Urothelium cell line (cell line): ENCODE measurements at places on chromosomes 3 and 15.

DNA sequence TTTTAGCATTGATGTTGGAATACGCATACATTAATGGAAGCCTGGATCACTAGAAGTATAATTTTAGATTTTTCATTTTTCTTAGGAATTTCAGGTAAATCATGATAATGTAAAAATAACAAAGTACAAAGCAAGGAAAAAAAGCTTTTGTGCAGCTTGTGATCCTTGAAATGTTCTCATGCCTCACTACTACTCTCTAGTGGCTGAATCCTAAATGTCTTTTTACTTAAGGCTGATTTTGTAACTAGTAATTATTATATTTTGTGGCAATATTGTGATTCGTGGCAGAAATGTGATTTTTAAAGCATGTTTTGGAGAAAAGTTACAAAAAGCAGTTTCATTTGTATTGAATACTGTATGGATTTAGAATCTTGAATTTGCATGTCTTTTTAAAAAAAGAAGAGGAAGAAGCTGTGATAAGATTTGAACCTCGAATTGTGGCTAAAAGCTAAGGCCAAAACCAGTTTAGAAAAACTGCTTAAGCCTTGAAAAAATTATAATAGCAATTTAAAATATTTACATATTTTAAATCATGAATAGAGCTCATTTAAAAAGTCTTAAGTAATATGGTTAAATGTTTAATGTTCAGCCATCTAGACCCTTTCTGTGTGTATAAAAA, 39.0 kb downstream of the U2SURP start:
- DNase-seq = peak; percentile 2

DNA sequence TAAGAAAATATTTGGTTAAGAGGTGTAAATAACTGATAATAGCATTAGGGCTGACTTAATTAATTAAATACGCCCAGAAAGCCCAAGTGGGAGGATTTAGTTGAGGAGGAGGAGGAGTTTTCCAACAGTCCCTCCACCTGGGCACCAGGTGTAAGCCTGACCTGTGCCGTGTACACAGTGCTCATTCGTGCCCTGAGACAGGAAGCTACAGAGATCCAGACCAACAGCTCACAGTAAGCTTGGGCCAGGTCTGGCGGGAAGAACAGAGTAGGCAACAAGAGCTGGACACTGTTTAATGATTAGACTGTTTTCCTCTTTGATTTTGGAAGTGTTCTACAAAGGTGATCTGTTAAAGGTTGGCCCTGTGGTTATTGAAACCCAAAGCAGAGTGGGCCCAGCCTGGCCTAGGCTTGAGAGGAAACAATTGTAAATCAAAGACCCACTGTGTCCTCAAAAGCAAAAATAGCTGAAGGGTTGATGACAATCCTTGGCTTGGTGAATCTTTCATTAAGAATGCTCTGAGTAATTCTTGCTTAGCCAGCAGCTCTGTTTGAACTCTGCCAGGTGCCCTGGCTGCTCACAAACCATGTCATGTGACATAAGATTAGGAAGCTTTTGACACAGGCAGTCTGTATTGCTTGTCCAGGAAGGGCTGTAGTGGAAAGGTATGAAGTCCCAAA, 13.8 kb downstream of the SQOR start:
- DNase-seq = peak; percentile 64

GRCh38 chr3:170383567-170383966, 26.1 kb downstream of the SKIL start:
- no peak for DNase-seq

- no peak for DNase-seq
Observed at GRCh38 chr15:77810130-77810571, 177.4 kb upstream of the LINGO1 start.

GRCh38 chr15:76572983-76573314, 236.4 kb downstream of the ISL2 start:
- DNase-seq = no peak

GRCh38 chr3:137845194-137845593, 81.1 kb downstream of the SOX14 start:
- no peak for DNase-seq

DNA sequence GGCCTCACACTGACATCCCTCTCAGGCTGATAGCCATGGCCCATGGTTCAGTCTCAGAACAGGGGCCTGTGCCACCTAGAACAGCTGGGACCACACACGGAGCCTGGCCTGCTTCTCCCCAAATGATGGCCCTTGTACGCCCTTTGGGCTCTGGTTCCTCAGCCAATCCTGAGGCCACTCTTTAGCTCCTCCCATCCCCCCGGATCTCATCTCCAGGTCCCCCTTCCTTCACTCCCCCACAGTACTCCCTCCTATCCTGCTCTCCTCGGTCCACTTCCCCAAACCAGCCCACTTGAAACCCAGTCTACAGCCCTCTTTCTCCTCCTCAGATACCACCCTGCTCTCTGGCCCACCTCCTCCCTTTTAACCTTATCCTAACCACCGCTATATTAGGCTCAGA, 17.8 kb upstream of the ZFYVE19 start:
- DNase-seq = no peak

DNA sequence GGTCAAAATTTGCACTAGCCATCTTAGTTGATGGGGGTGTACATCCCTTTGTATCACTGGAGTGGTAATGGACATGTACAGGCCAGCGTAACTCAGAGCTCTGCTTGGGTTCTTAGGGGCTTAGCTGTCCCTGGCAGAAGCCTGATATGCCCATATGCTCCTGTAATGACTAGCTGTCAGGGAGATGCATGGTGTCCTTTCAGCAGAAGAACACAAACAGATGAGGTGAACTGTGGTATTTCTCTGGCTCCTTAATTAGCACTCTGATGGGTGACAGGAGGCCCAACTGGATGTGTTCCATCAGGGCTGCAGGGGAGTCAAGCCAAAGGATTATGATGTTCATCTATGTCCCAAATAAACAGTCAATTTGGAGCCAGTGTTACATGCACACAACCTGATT, 774.5 kb downstream of the AGBL1 start:
- no peak for DNase-seq

DNA sequence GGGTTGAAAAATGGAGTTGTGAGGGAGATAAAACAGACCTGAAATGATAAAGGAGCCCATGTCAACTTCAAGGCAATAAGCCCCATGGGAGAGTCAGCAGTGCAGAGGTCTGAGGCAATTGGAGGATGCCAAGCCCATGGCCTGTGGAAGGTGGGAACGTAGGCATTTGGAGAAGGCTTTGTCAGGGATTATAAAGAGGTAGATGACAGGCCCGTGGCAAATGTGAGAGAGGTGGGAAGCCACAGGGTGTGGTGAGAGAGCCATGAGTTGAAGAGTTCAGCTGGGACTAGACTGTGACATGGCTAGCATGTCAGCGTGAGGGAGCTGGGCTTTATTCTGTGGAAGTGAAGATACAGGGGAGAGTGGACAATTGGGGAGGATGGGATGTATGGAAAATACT, 35.4 kb downstream of the MFSD1 start:
- no peak for DNase-seq

GRCh38 chr3:134380249-134380648, 6.0 kb upstream of the AMOTL2 start:
- no peak for DNase-seq

DNA sequence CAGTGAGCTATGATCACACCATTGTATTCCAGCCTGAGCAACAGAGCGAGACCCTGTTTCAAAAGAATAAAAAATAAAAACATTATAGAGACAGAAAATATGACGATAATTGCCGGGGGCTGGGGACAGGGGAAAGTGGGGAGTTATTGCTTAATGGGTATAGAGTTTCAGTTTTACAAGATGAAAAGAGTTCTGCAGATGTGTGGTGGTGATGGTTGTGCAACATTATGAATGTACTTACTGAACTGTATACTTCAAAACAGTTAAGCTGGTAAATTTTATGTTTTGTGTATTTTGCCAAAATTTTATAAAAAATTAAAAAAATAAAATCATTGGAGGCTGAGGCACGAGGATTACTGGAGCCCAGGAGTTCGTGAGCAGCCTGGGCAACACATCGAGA, 24.8 kb upstream of the ZNF774 start:
- no peak for DNase-seq

DNA sequence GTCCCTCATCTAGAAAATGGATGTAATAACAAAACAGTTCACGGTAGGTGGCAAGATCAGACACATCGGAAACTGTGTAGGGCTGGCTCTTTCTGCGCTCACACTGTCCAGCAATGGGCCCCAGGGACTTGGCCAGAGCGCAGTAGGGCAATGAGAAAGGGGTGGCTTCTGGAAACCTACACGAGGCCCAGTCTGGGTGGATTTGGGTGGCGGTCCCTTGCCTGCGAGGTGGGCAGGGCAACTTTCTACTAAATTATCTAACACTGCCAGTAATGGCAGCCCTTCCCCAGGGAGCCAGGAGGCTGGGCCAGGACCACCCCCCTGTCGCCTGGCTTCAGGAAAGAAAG, 2.1 kb upstream of the TNK2 start:
- no peak for DNase-seq

GRCh38 chr15:84834969-84835368, 17.8 kb downstream of the ALPK3 start:
- DNase-seq = no peak

GRCh38 chr15:44366971-44367370, 60.5 kb upstream of the CTDSPL2 start:
- DNase-seq = no peak

DNA sequence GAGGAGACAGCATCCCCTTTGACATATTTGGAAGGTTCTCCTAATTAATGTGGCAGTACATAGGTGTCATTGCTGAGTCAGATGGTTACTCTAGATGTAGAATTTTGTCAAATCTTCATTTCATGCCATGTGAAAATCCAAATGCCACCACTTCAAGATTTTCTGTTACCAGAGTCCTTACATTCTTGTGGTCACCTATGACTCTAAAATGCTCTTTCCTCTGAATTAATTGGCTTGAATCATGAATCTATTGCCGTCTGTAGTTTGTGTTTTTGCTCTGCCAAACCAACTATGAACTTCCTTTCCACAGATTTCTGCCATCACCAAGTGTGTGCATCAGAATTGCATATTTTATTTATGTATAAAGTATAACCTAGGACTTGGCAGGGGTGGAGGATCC, 269.4 kb upstream of the ZPLD1 start:
- peak; percentile 19 for DNase-seq

- no peak for DNase-seq
Observed at GRCh38 chr3:18838758-18839157, 309.6 kb upstream of the KCNH8 start.

DNA sequence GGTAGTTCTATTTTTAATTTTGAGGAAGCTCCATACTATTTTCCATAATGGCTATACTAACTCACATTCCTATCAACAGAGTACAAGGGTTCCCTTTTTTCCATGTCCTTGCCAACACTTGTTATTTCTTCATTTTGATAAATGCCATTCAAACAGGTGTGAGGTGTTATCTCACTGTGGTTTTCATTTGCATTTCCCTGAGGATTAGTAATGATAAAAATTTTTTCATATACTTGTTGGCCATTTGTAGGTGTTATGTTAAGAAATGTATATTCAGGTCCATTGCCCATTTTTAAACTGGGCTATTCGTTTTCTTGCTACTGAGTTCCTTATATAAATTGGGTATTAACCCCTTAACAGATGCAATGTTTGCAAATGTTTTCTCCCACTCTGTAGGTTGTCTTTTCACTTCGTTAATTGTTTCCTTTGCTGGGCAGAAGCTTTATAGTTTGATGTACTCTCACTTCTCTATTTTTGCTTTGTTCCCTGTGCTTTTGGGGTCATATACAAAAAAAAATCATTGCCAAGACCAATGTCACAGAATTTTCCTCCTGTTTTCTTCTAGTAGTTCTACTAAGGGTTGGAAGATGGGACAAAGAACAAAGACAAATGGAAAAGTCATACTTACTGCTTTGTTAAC, 11.0 kb upstream of the VPS39 start:
- no peak for DNase-seq

DNA sequence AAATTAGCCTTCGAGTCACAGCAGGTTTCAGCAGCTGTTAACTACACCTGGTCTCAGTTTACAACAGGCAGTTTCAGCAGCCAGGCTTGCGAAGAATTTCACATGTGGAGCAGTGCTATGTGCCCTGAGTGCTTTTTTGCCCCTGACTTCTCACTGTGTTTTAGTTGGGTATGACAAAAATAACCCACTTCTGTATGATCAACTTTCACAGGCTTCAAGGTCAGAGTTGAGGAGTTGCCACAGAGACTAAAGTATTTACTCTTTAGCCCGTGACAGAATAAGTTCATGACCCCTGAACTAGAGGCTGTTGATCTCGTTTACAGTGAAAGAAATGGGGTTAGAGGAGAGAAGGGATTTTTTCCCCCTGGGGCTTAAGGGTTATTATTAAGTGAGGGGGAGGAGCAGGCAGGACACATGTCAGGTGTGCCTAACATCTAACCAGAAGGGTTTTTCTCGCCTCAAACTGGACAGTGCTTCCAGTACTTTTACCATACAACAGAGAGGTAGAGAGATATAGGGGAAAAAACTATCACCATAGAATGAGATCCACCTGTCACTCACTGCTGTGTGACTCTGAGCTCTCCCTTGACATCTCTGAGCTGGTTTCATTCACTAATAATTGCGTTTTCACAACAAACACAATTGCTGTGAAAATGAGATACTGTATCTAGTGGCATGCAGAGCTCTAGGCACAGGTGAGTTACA, 14.0 kb upstream of the TOPBP1 start:
- no peak for DNase-seq

DNA sequence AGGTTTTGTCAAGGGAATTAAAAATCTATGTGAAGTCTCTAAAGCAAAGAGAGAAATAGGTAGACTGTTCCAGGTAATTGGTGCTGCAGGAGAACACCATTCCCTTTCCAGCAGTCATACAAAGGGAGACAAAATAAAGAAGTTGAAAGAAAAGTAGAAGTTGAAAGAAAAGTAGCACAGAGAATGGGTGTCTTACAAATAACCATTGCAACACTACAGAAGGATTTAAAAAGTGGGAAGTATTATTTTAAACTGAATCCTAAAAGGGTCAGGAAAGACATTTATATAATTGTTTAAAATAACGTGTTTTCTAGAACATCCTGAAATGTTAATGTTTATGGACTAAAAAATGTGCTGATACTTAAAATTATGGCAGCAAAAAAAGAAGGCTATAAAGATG, 223.8 kb downstream of the RSRC1 start:
- no peak for DNase-seq

GRCh38 chr15:34049112-34049511, 10.1 kb upstream of the AVEN start:
- no peak for DNase-seq

GRCh38 chr3:159252772-159253384, 451.0 kb downstream of the MFSD1 start:
- DNase-seq = peak; percentile 16

- no peak for DNase-seq
Observed at GRCh38 chr15:91936927-91937326, 83.4 kb downstream of the SLCO3A1 start.

- DNase-seq = no peak
Observed at GRCh38 chr15:100259266-100259665, 82.5 kb downstream of the ADAMTS17 start.

- DNase-seq = peak; percentile 21
Observed at GRCh38 chr3:43062564-43063040, 43.3 kb downstream of the POMGNT2 start.

DNA sequence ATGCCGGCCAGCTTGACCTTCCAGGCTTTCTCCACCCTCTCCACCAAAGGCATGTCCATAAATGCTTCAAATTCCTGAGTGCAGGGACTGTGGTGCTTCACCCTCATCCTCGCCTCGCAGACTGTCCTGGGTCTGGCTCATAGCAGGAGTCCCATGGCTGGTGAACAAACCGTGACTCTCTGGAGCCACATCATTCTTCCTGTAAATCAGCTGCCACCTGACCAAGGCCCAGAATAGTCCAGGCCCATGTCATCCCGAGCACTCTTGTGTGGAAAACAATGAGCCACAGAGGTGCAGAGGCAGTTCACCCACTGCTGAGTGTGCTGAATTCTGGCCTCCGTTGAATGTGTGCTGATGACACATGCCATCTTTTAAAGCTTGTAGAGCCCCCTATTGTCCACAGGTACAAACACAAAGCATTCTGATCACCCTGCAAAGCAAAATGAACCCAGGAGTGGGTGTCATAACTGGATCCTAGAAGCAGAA, 68.6 kb downstream of the ABHD5 start:
- peak; percentile 73 for DNase-seq
